ENCODE measurements at places on chromosomes 1 and 21.

DNA sequence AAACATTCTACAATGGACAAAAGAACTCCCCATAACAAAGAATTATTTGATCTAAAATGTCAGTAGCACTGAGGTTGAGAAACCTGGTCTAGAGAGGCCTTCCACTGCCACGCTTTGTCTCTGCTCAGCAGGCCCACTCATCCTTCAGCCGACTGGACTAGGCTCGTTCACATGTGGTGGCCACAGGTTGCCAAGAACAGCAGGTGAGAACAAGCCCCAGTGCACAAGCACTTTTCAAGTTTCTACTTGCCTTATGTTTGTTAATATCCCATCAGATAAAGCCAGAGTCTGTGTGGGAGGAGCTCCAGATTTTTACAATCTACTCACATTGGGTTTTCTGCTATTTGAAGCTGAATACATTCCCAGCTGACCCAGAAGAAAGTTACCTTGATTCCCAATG lies 9.1 kb upstream of the EFHD2 start:
- no peak for DNase-seq

DNA sequence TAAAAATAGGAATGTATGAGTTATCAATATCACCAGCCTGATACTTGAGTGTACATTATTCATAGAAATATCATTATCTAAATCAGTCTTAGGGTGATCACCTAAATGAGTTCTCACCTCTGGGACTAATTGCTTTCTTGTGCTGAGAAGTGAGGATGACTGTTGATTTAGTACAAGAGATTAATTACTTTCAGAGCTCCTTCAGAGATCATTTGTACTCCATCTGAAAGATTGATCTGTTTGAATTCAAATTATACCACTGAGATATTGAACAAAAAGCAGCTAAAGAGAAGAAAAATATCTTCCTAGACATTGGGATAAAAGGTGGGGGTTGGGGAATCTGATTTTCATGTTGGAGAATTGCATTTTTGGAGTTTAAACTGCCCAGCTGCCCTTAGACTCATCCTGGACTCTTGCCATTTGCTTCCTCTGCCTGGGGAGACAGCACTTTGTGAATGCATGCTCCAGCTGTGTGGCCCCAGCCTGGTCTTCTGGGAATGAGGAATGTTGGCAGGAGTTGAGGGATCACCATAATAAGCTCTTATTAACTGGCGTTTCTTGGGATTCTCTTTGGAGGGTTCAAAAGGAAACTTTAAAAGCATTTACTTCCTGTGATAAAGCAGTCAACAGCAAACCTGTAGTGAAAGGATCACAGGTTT lies 19.7 kb upstream of the PGBD2 start:
- DNase-seq, result no peak

DNA sequence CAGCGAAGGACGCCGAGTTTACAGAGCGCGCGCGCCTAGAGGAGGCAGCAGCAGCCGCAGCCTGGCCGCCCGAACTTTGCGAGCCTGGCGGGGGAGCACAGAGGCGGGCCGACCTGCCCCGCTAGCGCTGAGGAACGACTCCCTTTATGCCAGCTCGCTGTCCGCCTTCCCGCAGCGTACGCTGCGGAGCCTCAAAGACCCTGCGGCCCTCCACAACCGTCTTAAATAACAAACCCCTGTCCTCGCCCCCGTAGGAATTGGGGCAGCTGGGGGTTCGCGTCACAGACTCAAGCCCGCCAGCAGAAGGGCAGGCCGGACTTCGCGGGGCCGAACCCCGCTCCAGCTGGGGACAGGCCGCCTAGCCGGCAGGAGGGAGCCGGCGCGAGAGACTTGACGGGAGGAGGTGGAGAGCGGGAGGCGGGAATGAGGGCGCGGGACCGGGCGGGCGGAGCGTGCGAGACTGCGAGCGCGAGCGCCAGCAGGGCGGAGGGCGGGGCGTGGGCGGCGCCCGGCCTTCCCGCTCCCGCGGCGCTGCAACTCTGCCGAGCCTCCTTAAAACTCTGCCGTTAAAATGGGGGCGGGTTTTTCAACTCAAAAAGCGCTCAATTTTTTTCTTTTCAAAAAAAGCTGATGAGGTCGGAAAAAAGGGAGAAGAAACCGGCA lies 1.8 kb upstream of the CDKN2C start:
- DNase-seq, result peak; percentile 94

DNA sequence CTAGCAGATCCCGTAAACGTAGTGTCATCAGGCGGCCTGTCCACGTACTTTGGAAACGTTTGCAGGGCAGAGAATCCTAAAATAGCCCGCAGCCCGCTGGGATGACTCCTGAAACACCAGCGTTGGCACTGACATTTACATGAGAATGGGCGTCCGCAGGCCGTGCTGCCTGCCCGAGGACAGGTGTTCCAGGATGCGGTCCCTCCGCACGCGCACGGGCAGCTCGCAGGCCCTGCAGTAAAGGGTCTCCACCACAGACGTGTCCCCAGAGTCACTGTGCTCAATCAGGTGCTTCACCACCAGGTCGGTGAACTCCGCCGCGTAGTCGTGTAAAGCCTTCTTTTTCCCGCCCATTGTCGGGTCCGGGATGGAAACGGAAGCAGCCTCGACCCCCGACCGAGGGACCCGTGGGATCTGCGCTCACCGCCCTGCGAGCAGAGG lies 5.8 kb upstream of the CCDC27 start:
- no peak for DNase-seq

- no peak for DNase-seq
Measured at GRCh38 chr1:33050221-33051076, 13.8 kb upstream of the AK2 start.

DNA sequence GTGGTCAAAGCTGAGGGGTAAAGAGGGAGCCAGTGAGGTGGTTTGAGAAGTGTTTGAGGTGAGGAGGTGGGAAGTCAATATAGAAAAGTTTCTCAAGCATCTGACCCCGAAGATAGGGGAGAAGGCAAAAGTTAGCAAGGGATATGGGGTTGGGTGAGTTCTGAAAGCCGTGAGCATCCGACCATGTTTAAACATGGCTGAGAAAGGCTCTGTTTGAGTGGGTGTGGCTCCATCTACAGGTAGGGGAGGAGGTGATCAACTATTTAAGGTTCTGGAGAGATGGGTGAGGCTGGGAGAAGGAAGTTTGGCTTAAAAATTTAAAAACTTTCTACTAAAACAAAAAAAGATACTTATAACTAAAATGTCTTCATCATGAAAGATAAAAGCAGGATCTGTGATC lies 273.8 kb downstream of the KCNJ6 start:
- DNase-seq, result no peak

DNA sequence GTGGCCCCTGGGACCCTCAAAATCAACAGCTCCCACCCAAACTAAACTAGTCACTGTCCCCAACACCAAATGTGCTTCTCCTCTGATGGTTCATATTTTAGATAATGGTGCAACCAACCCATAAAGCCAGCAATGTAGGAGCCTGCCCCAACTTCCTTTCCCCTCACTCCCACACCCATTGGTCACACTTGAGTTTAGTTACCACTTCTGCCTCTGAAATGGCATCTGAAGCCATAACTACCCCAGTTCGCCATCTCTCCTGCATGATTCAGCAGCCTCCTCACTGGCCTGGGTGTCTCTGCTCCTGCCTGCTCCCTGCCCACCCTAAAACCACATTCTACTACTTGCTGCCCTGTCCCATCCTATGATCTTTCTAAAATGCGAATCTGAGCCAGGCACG lies 3.4 kb upstream of the CDCP2 start:
- DNase-seq, result no peak

- no peak for DNase-seq
Measured at GRCh38 chr1:19739628-19740027, 60.1 kb downstream of the TMCO4 start.

Data from NCI-H446 treated with DMSO at 0.1 percent for 48 hours (cell line).